Body of pancreas (tissue), 4 donors: ENCODE measurements at places on chromosomes 4 and X.

- DNase-seq, result no peak
Measured at GRCh38 chr4:158046345-158046744, 126.5 kb downstream of the GASK1B start.

DNA sequence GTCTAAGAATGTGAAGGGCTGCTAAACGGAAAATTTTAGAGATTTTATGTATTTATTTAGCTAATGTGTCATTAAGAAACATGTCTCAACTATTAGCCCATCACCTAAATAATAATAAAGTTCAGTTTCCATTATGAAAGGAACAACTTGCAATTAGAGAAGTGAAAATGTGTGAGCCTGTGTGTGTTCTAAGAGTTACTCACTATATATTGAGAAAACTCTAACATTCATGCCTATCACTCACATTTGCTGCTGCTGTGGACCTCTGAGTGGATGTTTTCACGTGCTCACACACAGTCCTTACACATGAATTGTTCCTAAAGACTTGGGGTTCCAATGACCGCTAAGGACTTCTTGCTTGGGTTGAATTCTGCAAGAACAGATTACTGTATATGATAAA lies 364.0 kb downstream of the TMA16 start:
- DNase-seq, result no peak

GRCh38 chrX:148615491-148615890 lies 115.1 kb downstream of the AFF2 start:
- DNase-seq, result no peak

- DNase-seq, result no peak
Measured at GRCh38 chr4:180434131-180434895, 1808.9 kb upstream of the TENM3 start.

GRCh38 chr4:40842318-40842717 lies 92.6 kb downstream of the NSUN7 start:
- no peak for DNase-seq

- DNase-seq, result no peak
Measured at GRCh38 chrX:16113978-16114565, 9.3 kb upstream of the GRPR start.

DNA sequence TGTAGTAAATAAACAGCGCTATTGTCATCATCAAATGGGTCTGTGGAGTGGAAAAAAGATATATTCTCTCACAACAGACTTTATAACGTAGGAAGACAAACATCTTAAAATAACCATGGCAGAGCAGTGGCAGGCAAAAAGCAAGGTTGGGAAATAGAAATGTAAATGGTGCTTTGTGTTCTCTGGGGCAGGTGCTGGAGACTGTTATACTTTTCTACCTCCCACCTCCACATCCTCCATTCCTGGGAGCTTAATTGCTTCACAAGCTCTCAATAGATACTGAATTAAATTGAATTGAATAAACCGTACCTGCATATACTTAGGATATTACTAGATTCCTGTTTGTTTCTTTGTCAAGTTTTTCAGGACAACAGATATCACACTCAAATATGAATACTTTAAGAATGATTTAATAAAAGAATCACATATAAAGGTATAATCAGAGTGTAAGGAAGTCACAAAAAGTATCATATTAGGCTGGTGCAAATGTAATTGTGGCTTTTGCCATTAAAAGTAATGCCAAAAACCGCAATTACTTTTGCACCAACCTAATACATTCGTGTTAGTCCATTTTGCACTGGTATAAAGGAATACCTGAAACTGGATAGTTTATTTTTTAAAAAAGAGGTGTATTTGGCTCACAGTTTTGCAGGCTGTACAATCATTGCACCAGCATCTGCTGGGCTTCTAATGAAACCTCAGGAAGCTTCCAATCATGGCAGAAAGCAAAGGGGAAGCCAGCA lies 367.3 kb downstream of the GRIA2 start:
- DNase-seq, result no peak

- no peak for DNase-seq
Measured at GRCh38 chr4:7394681-7395451, 39.9 kb downstream of the PSAPL1 start.

DNA sequence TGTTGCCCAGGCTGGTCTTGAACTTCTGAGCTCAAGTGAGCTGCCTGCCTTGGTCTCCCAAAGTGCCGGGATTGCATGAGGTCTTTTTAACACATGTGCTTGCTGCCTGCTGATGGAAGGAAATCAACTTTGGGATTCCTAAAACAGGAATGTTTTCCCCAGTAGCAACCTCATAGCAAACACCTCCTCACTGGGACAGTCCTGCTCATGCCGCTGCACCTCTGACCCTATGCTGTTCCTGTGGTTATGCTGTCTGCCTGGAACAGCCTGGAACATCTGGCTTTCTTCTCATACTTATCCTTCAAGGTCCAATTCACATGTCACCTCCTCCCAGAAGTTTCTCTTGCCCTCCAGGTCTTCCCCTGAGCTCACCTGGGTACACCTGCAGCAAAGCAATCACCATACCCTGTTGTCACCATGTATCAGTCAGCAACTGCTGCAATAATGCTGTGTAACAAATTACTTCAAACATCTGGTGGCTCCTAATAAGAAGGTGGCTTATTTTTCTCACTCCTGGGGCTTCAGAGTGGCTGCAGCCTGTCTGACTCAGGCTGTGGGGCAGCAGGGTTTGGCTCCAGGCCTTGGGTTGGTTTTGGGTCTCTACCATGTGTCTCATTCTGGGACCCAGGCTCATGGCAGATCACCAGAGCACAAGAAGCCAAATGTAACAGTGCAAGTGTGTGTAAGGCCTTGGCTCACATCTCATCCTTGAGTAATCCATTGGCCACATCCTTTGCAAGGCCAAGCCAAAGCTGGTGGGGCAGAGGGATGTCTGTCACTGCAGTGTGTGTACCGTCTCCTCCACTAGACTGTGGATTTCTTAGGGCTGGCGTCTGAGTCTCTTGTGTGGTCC lies 59.4 kb upstream of the SORCS2 start:
- no peak for DNase-seq

DNA sequence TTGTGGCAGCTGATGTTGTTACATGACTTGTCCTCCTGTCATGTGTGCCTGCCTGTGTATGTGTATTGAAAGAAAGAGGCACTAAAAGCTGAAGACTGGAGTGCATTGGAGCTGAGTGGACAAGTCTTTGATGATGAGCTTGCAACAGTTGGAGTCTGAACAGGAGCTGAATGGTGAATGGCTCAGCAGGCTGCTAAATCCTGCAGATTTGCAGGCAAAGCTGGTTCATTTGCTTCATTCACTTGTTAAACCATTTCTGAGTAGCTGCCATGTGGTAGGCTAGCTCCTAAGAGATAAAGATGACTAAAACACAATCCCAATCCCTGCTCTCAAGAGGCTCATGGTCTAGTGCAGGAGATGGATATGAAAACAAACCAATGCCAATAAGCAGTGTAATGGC lies 217.3 kb downstream of the CHRDL1 start:
- DNase-seq, result no peak

DNA sequence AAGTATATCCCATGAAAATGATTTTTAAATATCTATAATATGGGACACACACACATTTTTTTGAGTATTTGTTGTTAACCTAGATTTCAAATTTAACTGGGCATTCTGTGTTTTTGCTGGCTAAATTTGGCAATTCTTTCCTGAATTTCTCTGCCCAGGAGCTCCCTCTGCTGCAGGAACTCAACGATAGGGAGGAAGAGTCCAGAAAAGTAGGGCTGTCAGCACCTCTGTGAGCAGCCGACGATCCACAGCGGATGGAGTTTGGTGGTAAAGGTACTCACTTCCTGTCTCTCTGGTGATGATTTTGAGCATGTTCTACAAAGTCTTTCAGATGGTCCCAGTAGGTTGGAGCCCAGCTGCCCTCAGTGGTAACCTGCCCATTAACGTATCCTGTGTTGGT lies 23.1 kb upstream of the TMEM184C start:
- no peak for DNase-seq

GRCh38 chr4:139146926-139147629 lies 29.9 kb downstream of the ELF2 start:
- DNase-seq, result no peak
